Bronchial epithelial cell (primary cell): ENCODE measurements at places on chromosomes 11 and 22. TPM values are rescaled to one million over a fixed set of nuclear protein-coding genes. Genes with fewer than 3 reads are reported as not detected.

Gene FGF19
- under 0.01 TPM in 1 of 2 replicates, not detected in the other for total RNA-seq

Gene MMP11
- total RNA-seq, result 0.38 and 0.53 TPM in 2 replicates

Gene NXPE1
- total RNA-seq, result not detected in 2 replicates

Gene ISX
- not detected in 2 replicates for total RNA-seq

Gene CD6
- not detected in 2 replicates for total RNA-seq

Gene MS4A6A
- total RNA-seq, result not detected in 2 replicates

Gene CRYBB3
- not detected in 2 replicates for total RNA-seq

Gene CNGA4
- total RNA-seq, result 0.26 TPM in 1 of 2 replicates, not detected in the other

Gene TMEM25
- total RNA-seq, result 13.8 and 14.7 TPM in 2 replicates

Gene DGCR6
- 1.8 and 7.9 TPM in 2 replicates for total RNA-seq

Gene MMP1
- total RNA-seq, result 68.1 and 168 TPM in 2 replicates

Gene PGM2L1
- 1.1 and 9.5 TPM in 2 replicates for total RNA-seq

Gene RAPSN
- 0.26 and 0.64 TPM in 2 replicates for total RNA-seq

Gene HMOX1
- total RNA-seq, result 3.9 and 5.2 TPM in 2 replicates

Gene WBP2NL
- total RNA-seq, result 0.26 and 0.77 TPM in 2 replicates

Gene OR2AG1
- total RNA-seq, result not detected in 2 replicates

Gene GNB1L
- total RNA-seq, result 2.8 and 7.6 TPM in 2 replicates

Gene SUSD2
- under 0.01 and 0.13 TPM in 2 replicates for total RNA-seq
